Suppressor macrophage treated with lipopolysaccharide for 4 hours (primary cell): ENCODE measurements at places on chromosomes 3 and 15.

- DNase-seq, result no peak
Observed at GRCh38 chr3:127408022-127408683, 120.3 kb upstream of the PRR20G start.

DNA sequence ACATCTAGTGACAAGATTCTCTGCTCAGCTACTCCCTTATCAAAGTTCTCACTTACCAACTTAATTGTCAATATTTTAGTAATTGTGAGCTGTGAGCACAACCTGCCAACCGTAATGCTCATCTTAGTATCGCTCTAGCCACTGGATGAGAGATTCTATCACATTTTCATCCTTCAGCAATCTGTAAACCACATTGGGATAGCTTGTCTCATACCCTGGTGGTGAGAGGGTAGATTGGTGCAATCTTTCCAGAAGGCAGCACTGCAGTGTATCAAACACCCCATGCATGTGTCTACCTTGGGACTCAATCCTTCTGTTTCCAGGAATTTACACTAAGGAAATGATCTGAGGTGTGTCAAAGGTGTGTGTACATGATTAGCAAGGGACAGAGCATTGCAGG, 18.9 kb upstream of the ATP8B4 start:
- no peak for DNase-seq

DNA sequence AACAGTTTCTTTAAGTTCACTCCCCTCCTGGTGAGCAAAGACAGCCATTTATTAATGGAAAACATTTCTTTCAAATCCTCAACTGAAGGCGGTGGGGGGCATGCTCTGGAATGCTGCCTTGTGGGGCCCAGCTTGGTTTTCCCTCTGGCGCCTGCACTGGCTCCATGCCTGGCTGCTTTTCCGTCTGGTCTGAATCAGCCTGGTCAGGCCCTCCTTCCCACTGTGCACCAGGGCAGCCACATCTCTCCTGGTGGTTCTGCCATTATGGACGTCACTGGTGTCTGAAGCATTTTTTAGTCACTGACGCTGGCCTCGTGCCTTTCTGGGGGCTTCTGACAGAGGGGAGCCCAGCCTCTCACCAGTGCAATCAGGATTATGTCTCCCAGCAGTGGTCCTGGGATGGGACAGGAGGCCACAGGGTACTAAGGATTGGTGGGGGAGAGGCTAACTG, 57.6 kb upstream of the APEH start:
- no peak for DNase-seq

DNA sequence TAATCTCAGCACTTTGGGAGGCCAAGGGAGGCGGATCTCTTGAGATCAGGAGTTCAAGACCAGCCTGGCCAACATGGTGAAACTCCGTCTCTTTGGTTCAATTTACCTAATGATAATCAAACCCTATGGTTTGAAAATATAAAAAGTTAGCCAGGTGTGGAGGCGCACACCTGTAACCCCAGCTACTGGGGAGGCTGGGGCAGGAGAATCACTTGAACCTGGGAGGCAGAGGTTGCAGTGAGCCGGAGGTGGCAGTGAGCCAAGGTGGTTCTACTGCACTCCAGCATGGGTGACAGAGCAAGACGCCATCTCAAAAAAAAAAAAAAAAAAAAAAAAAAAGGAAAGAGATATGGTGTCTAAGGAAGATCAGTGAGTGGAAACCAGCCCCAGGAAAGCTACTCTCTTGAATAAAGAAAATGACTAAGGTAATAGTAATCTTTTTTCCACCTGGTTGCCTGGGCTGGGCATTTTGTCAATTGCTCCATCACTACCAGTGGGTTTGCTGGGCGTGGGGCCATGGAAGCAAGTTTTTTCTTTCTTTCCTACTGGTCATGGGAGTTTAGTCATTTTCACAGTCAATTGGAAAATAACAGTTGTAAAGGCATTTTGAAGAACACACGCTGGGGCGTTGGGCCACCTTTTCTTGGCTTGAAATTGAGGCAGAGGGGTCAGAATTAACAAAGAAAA, 387.6 kb upstream of the RGMA start:
- no peak for DNase-seq

DNA sequence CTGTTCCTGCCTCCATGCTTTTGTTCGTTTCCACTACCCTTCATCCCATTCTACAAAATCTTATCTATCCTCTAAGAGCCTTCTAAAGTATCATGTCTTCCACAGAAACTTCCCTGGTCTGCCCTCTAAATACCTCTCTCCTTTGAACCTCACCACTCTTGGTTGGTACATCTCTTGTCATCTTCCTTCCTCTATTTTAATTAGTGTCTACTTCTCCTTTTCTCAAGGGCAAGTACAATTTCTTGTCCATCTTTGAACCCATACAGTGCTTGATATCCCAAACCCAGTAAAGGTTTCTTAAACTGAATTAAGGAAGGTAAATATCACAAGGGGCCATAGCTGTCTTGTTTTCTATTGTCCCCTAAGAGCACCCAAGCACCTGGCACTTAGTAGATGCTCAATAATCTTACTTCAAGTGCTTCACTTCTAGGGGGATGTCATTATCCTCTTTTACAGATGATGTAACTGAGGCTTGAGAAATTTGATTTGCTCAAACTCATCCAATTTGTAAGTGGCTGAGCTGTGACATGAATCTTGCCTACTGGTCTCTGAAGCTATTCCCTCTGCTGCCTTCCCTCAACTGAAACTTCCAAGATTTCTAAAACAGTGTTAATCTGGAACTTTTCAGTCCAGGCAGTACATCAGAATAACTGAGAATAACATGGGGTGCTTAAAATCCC, 2.6 kb upstream of the DAPK2 start:
- peak; percentile 64 for DNase-seq

DNA sequence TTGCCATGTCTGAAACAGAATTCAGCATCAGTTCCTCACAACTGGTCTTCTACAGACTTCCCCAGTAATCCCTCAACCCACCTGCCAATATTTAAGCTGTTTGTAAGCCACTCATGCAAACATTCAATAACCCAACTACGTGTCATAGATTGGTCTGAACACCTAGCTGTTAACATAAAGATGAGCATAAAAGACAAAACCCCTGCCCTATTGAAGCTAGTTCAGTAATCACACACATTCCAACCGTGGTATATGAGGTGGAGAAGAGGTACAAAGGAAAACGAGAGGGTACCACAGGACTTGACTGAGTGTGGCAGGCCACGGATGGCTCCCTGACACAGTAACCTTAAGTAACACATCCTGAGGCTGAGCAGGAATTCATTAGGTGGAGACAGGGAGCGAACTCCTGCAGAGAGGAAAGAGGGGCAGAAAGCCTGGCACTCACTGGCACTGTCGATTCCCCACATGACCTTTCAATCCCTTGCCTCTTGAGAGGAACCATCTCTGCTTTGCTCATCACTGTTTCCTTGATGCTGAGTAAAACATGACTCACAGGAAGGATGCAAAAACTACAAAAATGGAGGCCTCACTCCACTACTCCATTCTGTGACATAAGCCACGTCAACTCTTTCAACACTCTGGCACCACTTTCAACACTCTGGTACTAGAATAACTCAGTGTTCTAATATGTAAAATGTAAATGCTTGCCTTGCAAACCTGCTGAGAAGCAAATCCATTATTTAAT, 31.3 kb downstream of the RPN1 start:
- peak; percentile 94 for DNase-seq

DNA sequence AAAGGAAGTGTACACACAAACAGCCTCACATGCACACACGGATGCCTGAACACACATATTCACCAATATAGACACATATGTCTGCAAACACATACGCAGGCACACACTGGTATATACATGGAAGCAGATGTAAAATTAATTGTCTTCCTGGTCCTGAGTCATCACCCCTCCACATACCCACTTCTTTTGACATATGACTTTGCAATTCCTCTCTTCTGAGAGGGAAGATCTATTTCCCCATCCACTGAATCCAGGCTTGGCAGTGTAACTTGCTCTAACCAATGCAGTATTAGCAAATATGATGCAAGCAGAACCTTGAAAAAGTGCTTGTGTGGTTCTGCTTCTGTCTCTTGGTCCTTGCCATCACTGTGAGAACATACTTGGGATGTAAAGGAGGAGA, 76.8 kb upstream of the HRH1 start:
- DNase-seq, result peak; percentile 86

DNA sequence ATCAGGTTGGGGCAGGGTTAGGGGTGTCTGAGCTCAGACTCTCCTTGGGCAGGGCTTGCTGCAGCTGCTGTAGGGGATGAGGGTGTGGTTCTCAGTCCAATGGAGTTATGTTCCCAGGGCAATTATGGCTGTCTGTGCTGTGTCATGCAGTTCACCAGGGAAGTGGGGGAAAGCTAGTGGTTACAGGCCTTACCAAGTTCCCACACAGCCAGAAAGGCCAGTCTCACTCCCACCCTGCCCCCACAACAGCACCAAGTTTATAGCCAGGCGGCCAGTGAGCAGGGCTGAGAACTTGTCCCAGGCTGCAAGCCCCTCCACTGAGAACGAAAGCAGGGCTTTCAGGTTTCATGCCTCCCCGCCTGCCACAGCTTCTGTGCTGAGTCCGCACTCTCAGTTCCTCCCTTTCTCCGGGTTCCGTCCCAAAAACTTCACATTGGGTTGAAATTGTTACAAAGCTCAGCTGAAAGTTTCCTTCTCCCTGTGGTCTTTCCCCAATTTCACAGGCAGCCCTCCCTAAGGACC, 19.6 kb upstream of the CPOX start:
- peak; percentile 62 for DNase-seq

GRCh38 chr3:101932326-101933068, 83.2 kb downstream of the NFKBIZ start:
- DNase-seq, result no peak

DNA sequence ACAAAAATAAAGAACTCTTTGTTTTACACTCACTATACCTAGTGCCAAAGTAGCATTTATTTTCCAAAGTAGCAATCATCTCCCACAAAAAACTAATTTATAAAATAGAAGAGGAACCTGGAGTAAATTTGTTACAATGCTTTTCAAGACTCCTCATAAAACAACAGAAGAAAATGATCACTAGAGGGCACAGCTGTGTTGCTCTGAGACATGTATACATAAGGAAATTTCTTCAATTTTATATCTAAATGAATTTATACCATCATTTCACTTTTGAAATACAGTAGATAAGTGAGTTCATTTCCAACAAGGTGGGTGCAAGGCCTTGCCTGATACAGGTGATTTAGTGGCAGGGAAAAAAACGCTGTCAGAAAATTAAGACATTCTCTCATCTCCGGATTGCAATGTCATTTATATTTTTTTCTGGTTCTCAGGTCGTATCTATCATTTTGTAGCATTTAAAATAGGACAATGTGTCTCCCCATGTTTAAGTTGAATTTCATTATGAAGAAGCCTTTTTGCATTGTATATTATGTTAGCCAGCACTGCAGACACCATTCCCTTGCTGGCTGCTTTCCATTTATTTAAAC, 25.3 kb upstream of the ARHGEF26 start:
- peak; percentile 20 for DNase-seq

GRCh38 chr3:157872902-157873301, 233.3 kb downstream of the SHOX2 start:
- no peak for DNase-seq

- no peak for DNase-seq
Observed at GRCh38 chr3:7977245-7978086, 524.2 kb upstream of the LMCD1 start.

GRCh38 chr3:165279471-165279870, 83.3 kb upstream of the SLITRK3 start:
- no peak for DNase-seq

DNA sequence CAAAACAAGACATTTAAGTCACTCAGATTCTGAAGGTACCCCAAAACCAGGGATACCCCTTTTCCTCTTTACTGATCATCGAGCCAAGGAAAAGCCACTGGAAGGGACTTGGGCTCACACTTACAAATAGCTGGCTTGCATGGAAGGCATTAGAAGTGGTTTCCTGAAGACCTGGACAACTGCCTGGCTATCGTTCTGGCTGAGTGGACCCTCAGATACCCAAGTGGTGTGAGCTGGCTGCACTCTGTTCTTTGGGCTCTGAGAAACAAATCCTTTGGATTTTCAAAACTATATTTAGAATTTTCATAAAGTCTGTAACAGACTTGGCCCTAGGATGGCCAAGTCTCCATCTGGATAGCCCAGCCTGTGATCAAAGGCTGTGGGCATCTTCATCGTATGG, 110.1 kb upstream of the CTDSPL start:
- DNase-seq, result no peak

- DNase-seq, result no peak
Observed at GRCh38 chr3:113249111-113249510, 37.8 kb downstream of the BOC start.

DNA sequence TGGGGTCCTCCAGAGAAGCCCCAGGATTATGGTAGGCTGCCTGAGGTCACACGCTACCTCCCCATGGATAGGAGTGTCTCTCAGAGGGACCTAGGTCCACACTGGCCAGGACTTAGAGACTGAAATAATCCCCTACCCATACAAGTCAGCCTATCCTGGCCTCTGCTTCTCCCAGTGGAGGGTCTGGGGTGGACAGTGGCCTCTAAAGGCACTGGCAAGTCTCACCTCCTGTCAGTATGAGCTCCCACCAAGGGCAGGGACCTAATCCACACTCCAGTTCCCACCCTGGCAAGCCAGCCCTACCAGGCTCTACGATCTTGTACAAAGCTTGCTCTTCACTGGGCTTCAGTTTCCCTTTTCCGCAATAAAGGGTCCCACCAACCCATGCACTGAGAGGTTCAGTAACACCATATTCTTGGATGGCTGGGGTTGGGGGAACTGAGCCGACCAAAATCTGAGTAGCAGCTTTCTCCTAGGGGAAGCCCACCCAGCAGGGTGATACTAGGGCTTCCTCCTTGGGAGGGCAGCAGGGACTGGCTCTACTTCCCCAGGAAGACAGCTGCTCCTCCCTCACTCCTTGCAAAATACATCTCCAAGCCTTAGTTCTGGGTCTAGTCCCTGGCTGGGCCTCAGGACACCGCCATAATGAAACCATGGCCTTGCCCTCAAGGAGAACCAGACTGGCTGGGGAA, 2.4 kb downstream of the CISH start:
- no peak for DNase-seq

GRCh38 chr3:101634591-101635196, 42.2 kb downstream of the ZBTB11 start:
- no peak for DNase-seq

DNA sequence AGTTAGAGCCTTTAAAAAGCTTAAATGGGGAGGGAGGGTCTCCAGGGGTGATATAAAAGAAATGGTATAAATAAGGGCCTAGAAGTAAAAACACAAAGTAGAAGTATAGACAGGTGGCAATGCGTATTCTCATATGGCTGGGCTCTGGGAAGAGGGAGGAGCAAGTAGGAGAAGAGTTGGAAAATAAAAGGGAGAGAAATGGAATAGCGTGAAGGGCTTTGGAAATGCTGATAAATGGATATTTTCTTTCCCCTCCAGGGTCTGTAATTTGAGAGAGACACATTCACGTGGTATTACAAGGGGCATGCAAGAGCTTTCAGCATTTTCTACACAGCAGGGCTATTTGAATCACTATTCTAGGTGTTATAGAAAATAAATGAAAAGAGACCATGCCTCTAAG, 313.7 kb downstream of the RYR3 start:
- no peak for DNase-seq
